ENCODE measurements at places on chromosomes 2 and 18. TPM values are rescaled to one million over a fixed set of nuclear protein-coding genes. Genes with fewer than 3 reads are reported as not detected.

The GRB14 gene
- polyA plus RNA-seq: 6.4 TPM

The UGT1A10 gene
- polyA plus RNA-seq: not detected

The NYAP2 gene
- not detected for polyA plus RNA-seq

The LONRF2 gene
- polyA plus RNA-seq: 2.4 TPM

The RPE gene
- 62.9 TPM for polyA plus RNA-seq

The MGAT4A gene
- polyA plus RNA-seq: 0.05 TPM

The KLHL41 gene
- polyA plus RNA-seq: 0.26 TPM

The EFR3B gene
- 1.5 TPM for polyA plus RNA-seq

The DSG3 gene
- polyA plus RNA-seq: 0.02 TPM

The NIF3L1 gene
- 52.4 TPM for polyA plus RNA-seq

The DAW1 gene
- polyA plus RNA-seq: 1.2 TPM

DNA sequence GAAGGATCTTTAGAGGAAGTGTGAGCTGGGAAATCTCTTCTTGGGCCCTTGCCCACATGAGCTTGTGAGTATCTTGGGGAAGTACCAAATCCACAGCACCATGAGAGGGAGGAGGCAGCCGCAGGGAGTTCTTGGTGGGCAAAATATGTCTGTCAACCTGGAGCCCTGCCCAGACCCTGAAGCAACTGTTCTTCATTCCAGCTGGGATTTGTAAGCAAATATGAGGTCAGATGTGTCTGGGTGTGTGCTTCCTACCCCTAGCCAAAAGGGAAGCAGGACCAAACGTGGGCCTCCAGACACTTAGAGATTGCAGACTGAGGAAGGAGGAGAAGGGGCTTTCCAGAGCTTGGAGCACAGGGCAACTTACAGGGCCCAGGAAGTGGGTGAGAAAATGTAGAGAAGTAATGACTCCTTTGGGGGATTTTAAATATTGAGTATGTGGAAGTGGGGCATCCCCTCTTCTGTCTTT lies 41.9 kb downstream of the TMEM247 start:
- H3K36me3 ChIP-seq: no peaks in the 10 kb centered on the region
- H3K4me1 ChIP-seq: no peaks in the 10 kb centered on the region
- H3K27me3 ChIP-seq: no peaks in the 10 kb centered on the region
- DNase-seq: no peak
- H3K4me3 ChIP-seq: no peak overlapping the region

DNA sequence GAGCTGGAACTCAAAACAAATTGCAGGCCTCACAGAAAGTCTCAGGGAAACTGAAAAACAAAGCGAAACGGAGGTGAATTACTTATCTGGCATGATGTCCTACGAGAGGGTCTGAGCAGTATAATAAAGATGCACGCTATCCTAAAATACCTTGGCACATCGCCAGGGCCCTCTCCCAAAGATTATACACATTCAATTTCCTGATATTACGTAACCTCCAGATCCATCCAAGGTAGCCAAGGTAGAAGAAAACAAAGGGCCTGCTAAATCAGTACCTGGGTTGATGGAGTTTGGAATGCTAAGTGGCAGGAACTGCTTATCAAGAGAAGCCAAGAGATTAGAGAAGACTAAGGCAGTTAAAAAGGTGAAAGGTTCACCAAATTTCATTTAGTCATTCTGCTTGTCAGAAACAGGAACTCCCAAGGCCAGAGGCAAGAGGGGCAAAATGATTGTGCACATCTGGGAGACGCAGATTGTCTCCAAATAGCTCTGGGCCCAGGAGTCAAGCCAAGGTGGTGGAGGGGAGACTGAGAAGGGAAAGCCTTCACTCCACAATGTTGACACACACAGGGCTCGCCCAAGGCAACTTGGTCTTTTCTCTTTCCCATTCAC lies 236.8 kb upstream of the ATP5MC3 start:
- peak overlapping the region; percentile 36 for H3K27ac ChIP-seq
- DNase-seq: peak; percentile 52
- H3K4me1 ChIP-seq: peaks cover 12% of the 10 kb centered on the region
- H3K4me3 ChIP-seq: no peak overlapping the region

DNA sequence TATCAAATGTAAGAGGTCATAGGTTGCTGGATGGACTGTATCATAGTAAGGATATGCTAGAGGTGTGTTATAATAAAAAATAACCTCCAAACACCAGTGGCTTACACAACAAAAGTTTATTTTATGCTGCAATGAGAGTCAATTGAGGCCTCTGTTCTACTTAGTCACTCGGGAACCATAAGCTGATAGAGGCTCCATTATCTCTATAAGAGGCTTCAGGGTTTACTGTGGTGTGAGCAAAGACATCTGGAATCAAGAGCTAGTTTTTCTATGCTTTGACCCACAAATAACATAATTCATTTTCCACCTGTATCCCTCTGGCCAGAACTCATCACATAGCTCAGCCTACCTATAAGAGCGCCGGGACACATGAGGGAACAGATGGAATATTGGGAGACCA lies 47.5 kb upstream of the NEMP2 start:
- no peak for DNase-seq
- peaks cover 9% of the 10 kb centered on the region for H3K4me1 ChIP-seq
- H3K4me3 ChIP-seq: no peak overlapping the region
- no peak overlapping the region for H3K27ac ChIP-seq
- H3K27me3 ChIP-seq: no peaks in the 10 kb centered on the region
- no peaks in the 10 kb centered on the region for H3K36me3 ChIP-seq

GRCh38 chr2:20093263-20094141 lies 42.1 kb upstream of the LAPTM4A start:
- H3K27ac ChIP-seq: no peak overlapping the region
- peaks cover 22% of the 10 kb centered on the region for H3K4me1 ChIP-seq
- peak; percentile 88 for DNase-seq
- H3K27me3 ChIP-seq: no peaks in the 10 kb centered on the region
- H3K36me3 ChIP-seq: no peaks in the 10 kb centered on the region
- H3K4me3 ChIP-seq: no peak overlapping the region

DNA sequence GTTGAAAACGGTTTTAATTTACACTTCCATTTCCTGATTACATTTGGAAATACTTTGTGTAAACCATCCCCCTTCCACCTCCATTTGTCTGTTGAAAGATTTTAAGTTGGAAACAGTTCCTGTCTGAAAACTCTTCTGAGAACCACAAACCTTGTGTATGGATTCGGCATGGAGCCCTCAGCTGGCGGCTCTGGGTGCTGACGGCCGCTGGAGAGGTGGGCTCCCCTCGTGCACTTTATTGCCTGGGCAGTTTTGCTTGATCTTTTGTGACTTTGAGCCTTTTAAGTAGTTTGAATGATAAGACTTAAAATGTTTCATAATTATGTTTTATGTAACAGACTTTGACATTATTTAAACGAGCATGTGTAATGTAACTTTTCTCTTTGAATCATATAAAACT lies 11.1 kb downstream of the KLF11 start:
- H3K4me3 ChIP-seq: no peak overlapping the region
- no peak overlapping the region for H3K27ac ChIP-seq
- H3K27me3 ChIP-seq: no peaks in the 10 kb centered on the region

DNA sequence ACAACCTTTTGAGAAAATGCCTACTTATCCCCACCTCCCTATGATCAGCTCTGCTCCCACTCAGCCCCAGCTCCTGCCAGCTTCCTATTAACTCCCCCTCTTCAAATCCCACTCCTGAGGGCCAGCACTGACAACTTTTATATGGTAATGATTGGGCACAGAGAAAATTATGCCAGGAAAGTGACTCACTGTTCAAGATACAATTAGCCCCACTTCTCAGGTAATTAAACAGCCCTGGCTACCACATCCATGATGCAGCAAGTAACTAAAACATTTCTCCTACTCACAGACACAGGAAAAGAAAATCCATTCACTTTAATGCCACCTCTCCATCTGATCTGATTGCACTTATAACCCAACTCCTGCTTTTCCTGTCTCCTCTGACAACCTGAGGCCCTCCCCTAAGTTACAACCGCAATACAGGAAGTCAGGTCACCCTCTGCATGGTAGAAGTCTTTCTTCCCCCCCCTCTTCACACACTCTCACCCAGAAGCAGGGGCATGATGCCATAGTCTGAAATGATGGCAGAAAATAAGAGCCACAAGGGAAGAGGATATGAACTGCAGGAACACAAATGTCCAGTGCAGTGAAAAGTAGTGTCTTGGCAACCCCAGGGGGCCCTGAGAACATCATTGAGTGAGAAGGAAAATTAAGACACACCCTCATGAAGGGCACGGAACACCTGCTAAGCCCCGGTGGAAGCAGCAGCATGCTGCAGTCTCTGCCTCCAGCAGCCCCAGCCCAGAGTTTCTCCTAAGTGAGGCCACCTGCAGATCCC lies 54.4 kb downstream of the STK39 start:
- DNase-seq: no peak
- no peaks in the 10 kb centered on the region for H3K27me3 ChIP-seq
- H3K4me3 ChIP-seq: no peak overlapping the region
- H3K36me3 ChIP-seq: no peaks in the 10 kb centered on the region
- H3K27ac ChIP-seq: peak overlapping the region; percentile 36
- H3K4me1 ChIP-seq: peaks cover 36% of the 10 kb centered on the region

GRCh38 chr18:72325307-72325706 lies 218.8 kb downstream of the CBLN2 start:
- no peak overlapping the region for H3K27ac ChIP-seq
- no peaks in the 10 kb centered on the region for H3K27me3 ChIP-seq
- no peaks in the 10 kb centered on the region for H3K4me1 ChIP-seq
- no peak overlapping the region for H3K4me3 ChIP-seq

- no peaks in the 10 kb centered on the region for H3K27me3 ChIP-seq
- H3K27ac ChIP-seq: no peak overlapping the region
- H3K4me1 ChIP-seq: peaks cover 51% of the 10 kb centered on the region
- H3K4me3 ChIP-seq: no peak overlapping the region
Measured at GRCh38 chr2:47194410-47194809, 39.3 kb upstream of the STPG4 start.

- H3K27me3 ChIP-seq: no peaks in the 10 kb centered on the region
- no peak for DNase-seq
- no peak overlapping the region for H3K4me3 ChIP-seq
- H3K27ac ChIP-seq: no peak overlapping the region
- H3K36me3 ChIP-seq: no peaks in the 10 kb centered on the region
- no peaks in the 10 kb centered on the region for H3K4me1 ChIP-seq
Measured at GRCh38 chr2:198710562-198710961, 747.2 kb downstream of the SATB2 start.

DNA sequence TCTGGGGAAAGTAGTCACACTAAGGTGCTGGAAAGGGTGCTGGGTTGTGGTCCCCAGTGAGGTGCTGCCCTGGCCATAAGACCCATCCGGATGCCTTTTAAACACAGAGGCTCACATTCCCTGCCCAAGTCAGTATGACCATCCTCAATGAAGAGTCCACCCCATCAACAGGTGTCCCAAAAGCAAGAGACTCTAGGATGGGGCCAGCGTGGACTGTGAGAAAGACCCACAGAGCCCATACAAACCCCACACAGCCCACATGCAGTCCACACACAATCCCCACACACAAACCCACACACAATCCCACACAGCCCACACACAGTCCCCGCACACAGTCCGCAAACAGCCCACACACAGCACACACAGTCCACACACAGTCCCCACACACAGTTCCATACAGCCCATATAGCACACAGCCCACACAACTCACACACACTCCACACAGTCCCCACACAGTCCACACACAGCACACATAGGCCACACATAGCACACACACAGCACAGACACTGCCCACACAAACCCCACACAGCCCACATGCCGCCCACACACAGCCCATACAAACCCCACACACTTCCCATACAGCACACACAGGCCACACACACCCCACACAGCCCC lies 241.4 kb upstream of the SALL3 start:
- H3K27ac ChIP-seq: no peak overlapping the region
- no peak overlapping the region for H3K4me3 ChIP-seq
- H3K4me1 ChIP-seq: no peaks in the 10 kb centered on the region
- no peak for DNase-seq
- H3K36me3 ChIP-seq: no peaks in the 10 kb centered on the region
- H3K27me3 ChIP-seq: peaks cover 21% of the 10 kb centered on the region

- H3K4me1 ChIP-seq: peaks cover 2% of the 10 kb centered on the region
- H3K27ac ChIP-seq: peak overlapping the region; percentile 31
- H3K27me3 ChIP-seq: no peaks in the 10 kb centered on the region
- H3K4me3 ChIP-seq: no peak overlapping the region
- DNase-seq: no peak
Measured at GRCh38 chr2:187527262-187527661, 27.0 kb downstream of the TFPI start.

GRCh38 chr2:203730076-203730729 lies 23.8 kb downstream of the CD28 start:
- H3K4me1 ChIP-seq: peaks cover 2% of the 10 kb centered on the region
- no peak overlapping the region for H3K4me3 ChIP-seq
- no peaks in the 10 kb centered on the region for H3K27me3 ChIP-seq
- no peak overlapping the region for H3K27ac ChIP-seq
- no peak for DNase-seq

DNA sequence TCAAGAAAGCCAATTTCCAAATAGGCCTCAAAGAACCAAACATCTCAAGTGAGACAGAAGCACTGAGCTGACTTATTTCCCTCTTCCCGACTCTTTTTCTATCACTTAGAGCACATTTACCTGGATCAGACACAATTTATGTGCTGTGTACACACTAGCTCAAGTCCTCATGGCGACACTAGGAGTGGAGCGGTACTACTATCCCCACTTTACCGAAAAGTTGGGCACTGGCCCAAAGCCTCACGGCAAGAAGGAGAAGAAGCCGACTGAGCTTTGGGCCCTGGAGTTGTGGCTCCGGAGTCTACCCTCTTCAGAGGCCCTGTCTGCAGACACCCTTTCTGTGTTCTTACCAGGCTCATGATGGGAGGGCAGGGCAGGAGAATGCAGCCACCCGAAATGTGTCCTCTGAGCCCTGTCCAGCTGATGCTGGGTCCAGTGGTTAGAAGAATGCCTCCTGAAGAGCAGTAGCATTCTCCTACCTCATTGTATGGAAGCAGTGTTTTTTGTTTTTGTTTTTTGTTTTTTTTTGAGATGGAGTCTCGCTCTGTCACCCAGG lies 91.7 kb upstream of the CNGA3 start:
- DNase-seq: no peak
- no peak overlapping the region for H3K4me3 ChIP-seq
- no peaks in the 10 kb centered on the region for H3K36me3 ChIP-seq
- no peaks in the 10 kb centered on the region for H3K4me1 ChIP-seq
- no peak overlapping the region for H3K27ac ChIP-seq

DNA sequence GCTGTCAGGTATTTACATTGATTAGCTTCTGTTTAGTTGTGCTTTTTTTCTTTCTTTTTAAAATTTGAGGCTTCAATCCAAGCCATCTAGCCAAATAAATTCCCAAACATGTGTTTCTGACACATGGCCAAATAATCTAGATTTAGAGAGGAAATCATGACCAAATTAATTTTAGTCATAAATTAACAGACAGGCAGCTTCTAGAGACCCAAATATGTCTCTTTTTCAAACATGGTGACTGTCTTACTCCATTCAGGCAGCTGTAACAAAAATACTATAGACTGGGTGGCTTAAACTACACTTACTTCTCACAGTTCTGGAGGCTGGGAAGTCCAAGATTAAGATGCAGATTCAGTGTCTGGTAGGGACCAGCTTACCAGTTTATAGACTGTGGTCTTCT lies 23.2 kb upstream of the NAB1 start:
- H3K4me1 ChIP-seq: 0 out of 2 replicates have a peak, but pooled peaks cover 4% of the 10 kb centered on the region
- H3K36me3 ChIP-seq: no peaks in the 10 kb centered on the region
- no peak overlapping the region for H3K4me3 ChIP-seq

- no peak overlapping the region for H3K27ac ChIP-seq
- H3K27me3 ChIP-seq: no peaks in the 10 kb centered on the region
- H3K4me3 ChIP-seq: no peak overlapping the region
- H3K4me1 ChIP-seq: no peaks in the 10 kb centered on the region
- no peaks in the 10 kb centered on the region for H3K36me3 ChIP-seq
Measured at GRCh38 chr18:26908906-26909305, 43.4 kb upstream of the AQP4 start.
